ENCODE measurements at places on chromosomes 1 and 21. TPM values are rescaled to one million over a fixed set of nuclear protein-coding genes. Genes with fewer than 3 reads are reported as not detected.

ARMH1 gene
- 1.9 TPM for total RNA-seq

TMEM54 gene
- 158 TPM for total RNA-seq

TFF2 gene
- total RNA-seq, result 14.3 TPM

PIGM gene
- total RNA-seq, result 6.9 TPM

TINAGL1 gene
- 157 TPM for total RNA-seq

CSMD2 gene
- 0.45 TPM for total RNA-seq

JAM2 gene
- 10.5 TPM for total RNA-seq

COQ8A gene
- total RNA-seq, result 35.9 TPM

MAP3K21 gene
- 8.7 TPM for total RNA-seq

STPG1 gene
- total RNA-seq, result 5.7 TPM

ANXA9 gene
- 5.8 TPM for total RNA-seq

LIPI gene
- total RNA-seq, result 5.9 TPM

DUSP23 gene
- total RNA-seq, result 183 TPM

OR2G6 gene
- not detected for total RNA-seq

TACSTD2 gene
- 9.4 TPM for total RNA-seq

DNA sequence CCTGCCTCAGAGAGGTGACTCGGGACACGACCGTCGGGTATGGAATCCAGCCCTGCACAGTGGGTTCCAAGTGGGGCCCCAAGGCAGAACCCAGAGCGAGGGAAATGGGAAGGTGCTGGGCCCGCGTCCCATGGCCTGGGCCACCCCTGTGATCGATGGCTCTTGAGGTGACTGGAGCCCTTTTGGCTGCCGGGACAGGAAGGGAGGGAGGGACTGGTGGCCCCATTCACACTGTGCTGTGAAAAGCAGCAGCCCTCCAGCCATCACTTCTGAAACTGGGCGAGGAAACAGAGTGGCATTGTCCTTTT is 110.4 kb upstream of the IFFO2 start:
- peak; percentile 45 for DNase-seq

- DNase-seq, result no peak
These were observed 72.8 kb downstream of the PLEKHA6 start for GRCh38 chr1:204286831-204287421.

DNA sequence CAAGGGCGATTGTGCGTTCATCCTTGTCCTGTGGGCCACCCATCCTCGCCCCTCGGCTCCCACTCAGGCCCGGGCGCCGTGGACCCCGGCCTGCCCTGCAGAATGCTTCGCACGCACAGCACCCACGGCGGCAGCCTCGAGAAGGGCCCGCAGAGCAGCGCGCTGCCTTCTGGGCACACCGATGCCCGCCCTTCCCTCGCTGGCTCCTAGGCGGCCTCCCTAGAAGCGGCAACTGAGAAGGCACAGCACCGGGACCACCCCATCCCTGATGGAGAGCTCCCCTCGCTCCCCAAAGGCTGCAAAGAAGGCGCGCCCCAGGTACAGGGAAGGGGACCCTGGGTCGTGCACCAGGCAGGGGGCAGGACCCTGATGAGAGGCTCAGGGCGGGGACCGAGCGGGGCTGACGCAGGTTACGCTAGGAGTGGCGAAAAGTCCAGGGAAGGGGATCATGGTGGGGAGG is 971 bp downstream of the CAPZB start:
- DNase-seq, result no peak

- no peak for DNase-seq
These were observed 184.6 kb downstream of the LMO4 start for GRCh38 chr1:87513255-87513654.

GRCh38 chr1:241934201-241934848 is 23.2 kb upstream of the BECN2 start:
- DNase-seq, result peak; percentile 25

DNA sequence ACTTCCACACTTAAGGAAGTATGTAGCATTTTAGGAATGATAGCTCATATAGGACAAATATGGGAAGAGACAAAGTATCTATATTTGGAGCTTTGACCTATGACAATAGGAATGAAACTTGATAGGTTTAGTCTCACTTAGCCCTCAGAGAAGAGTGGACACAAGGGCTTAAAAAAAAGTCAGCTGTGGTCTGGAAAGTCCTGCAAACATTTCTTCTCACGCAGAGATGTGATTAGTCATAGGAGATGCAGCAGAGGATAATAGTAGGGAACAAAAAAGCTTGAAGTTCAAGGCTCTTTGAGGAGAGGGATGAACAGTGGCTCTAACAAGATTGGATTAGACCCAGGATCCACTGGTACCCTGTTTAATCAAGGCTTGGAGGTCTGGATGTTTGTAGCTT is 14.8 kb upstream of the RNF220 start:
- no peak for DNase-seq

- DNase-seq, result no peak
These were observed 6.3 kb downstream of the ITSN1 start for GRCh38 chr21:33648555-33648954.

DNA sequence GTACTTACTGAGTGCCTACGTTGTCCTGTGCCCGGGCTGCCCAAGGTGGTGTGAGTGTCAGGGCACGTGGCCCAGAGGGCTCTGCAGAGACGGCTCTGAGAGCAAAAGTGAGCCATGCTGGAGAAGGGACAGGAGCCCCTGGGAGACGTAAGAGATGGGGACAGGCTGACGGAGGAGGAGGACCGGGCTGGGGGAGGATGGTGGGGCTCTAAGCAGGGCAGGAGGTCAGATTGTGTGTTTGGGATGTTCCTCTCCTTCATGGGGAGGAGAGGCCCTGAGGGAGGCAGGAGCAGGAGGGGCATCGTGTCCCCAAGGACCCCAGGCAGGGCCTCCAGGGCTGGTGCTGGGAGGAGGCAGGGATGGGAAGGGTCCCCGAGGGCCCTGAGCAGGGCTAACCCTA is 158.9 kb downstream of the PCBP3 start:
- no peak for DNase-seq

GRCh38 chr21:20603236-20603635 is 395.0 kb upstream of the NCAM2 start:
- no peak for DNase-seq

GRCh38 chr1:41720861-41721410 is 197.8 kb downstream of the HIVEP3 start:
- DNase-seq, result no peak

DNA sequence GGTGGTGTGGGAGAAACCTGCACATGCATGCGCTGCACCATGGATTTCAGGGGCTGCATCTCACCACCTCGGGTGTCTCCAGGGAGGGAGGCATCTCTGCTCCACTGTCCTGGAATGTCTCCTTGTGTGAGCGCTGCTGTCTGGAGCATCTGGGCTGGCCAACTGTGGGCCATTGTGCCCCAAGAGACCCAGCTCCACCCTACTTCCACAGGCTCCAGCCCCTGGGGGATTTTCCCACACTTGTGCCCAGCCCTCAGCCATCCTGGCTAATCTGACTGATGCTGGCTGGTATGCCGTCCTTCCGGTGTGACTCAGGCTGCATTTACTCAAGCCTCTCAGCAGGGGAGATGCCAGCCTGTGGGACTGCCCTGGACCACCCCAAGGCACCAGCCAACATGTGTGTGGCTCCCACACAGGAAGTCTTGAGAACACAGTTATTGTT is 62.0 kb downstream of the TRIM11 start:
- peak; percentile 0 for DNase-seq

DNA sequence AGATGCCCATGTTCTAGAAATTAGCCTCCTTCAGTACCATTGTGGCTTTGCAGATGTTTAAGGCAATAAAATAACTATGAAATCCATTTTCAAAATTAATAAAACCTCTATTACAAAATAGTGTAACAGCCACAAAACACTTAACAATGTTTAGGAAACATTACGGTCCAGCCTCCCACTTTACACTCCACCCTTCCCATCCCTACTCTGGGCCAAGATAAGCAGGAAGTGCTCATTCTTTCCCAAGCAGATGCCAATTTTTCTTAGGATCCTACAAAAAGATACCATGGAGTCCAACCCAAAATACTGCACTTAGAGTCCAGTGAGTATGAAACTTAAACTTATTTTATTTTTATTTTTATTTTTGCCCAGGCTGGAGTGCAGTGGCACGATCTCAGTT is 150.8 kb downstream of the NR5A2 start:
- DNase-seq, result no peak

DNA sequence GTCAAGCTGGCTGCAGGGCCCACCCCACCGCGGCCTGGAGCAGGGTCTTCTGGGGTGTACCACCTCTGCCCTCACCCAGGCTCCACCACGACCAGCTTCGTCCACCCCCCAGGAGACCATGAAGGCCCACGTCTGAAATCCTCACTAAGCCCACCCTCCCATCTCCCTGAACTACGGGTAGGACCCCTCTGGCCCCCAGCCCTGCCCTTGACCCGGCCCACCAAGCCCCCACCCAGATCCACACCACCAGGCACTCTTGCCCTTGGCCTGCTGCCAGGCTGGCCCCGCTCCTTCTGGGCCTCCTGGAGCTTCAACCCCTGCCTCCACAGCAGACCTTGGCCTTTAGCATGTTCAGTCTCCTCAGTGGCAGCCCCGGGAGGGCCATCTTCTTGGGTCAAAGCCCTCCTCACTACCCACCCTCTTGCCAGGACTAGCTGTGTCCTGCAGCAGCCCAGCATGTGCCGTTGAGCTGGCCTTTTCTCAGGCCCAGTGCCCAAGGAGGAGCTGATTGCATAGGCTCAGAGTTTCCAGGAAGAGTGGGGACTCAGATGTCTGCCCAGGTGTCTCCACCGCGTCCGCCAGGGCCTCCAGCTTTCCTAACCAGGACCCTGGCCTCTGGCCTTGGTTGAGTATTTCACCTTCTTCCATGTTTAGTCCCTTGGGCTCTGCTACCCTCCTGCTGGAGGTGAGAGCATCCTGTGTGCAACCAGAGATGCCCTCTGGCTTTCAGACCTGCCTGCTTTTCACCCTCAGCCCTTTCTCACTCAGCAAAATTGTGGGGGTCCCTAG is 17.7 kb upstream of the SAMD11 start:
- no peak for DNase-seq

GRCh38 chr1:44433209-44433608 is 28.2 kb downstream of the RNF220 start:
- DNase-seq, result no peak

GRCh38 chr21:15063081-15063813 is 1.6 kb downstream of the NRIP1 start:
- DNase-seq, result peak; percentile 6

DNA sequence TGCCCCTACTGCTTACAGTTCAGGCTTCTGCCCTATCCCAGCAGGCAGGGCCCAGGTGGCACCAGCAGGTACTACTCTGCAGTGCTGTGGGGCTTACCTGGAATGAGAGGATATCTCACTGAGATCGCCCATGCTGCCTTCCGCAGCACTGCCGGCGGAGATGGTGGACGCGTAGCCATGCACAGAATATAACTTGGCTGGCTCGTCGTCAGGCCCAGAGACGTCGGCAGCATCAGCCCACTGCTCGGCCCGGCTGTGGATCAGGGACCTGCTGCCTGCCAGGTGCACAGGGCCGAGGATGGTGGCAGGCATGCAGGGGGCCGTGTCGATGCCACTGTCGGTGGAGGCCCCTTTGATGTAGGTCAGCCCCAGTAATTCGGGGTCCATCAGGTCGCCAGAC is 190.9 kb downstream of the SIPA1L2 start:
- no peak for DNase-seq

DNA sequence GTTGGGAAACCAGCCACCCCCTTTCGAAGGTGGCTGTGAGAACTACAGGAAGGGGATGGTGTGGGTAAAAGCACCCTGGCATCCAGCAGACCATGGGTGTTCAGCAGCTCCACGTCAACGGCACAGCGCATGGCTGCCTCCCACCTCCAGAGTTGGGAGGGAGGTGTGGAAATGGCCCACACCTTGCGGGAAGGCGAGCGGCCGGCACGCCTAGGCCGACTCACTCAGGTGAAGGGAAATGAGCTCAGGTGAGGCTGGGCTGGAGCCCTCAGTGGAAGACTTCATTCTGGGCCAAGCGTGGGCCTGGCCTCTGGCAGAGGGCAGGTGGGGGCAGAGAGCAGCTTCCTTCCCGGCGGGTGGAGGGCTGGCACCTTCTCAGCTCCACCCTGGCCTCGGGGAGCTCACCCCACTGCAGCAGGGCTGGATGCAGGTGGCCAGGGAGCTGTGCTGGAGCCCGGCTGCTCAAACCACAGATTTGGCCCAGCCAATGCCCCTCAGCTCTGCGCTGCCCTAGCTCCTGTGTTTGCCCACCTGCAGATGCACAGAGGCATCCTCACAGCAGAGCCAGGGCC is 24.8 kb upstream of the ALDH4A1 start:
- no peak for DNase-seq

DNA sequence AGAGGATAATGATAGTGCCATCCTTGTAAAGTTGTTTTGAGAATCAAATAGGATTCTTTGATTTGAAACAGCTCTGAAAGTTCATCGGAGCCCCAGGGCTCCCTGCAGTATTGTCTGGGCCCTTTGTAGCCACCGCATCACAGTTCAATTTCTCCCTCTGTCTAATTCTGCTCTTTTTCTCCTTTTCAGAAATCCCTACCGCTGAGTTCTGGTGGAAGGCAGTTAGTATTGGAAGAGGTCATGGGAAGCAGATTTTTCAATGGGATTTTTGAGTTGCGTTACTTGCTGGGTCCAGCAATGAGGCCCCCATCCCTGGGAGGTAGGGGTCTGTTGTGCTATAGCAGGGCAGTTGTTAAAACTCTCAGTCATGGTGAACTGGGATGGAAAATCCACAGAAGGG is 101.0 kb upstream of the DISP3 start:
- DNase-seq, result no peak

GRCh38 chr1:14625572-14625971 is 27.1 kb downstream of the KAZN start:
- DNase-seq, result no peak

- DNase-seq, result no peak
These were observed 53.1 kb downstream of the SLC9C2 start for GRCh38 chr1:173549813-173550212.

Data from thyroid gland (tissue), 4 donors.